ENCODE measurements at places on chromosomes 2 and 18. TPM values are rescaled to one million over a fixed set of nuclear protein-coding genes. Genes with fewer than 3 reads are reported as not detected.

LIPG gene
- total RNA-seq = 39.0 TPM

MARCHF4 gene
- total RNA-seq = 0.37 TPM

ELOA2 gene
- not detected for total RNA-seq

SCG2 gene
- total RNA-seq = 2.7 TPM

DLX1 gene
- total RNA-seq = not detected

CPO gene
- total RNA-seq = not detected

PJVK gene
- 1.1 TPM for total RNA-seq

ACVR2A gene
- total RNA-seq = 22.2 TPM

TRIM43 gene
- total RNA-seq = not detected

DNA sequence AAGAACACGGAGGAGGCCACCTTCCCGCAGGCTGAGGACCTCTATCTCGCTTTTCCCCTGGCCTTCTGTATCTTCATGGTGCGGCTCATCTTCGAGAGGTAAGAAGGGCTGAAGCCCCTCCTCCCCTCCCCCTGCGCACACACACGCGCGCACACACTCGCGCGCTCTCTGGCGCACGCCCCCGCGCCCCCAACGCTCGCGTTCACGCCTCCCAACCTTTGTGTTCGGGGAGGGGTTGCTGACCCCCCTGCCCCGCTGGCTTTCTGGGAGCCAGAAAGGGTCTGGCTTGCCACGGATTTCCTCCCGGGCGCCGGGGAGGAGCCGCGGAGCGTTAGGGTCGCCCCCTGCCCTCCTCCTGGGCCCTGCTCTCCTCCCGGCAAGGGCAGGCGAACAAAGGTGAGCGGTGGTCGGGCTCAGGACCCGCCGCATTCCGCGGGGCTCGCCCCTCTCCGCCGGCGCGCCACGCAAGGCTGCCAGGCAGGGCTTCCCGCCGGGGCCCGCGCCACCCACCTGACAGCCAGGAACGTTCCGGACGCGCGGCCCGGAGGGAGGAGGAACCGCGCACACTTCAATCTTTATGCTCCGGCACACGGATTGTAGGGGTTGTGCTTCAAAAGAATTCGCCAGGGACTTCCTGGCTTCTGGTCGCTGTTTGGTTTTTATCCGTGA is 583 bp downstream of the CERS6 start:
- peak; percentile 64 for DNase-seq

GRCh38 chr2:241956521-241957110 is 87.1 kb downstream of the RTP5 start:
- DNase-seq = no peak

DNA sequence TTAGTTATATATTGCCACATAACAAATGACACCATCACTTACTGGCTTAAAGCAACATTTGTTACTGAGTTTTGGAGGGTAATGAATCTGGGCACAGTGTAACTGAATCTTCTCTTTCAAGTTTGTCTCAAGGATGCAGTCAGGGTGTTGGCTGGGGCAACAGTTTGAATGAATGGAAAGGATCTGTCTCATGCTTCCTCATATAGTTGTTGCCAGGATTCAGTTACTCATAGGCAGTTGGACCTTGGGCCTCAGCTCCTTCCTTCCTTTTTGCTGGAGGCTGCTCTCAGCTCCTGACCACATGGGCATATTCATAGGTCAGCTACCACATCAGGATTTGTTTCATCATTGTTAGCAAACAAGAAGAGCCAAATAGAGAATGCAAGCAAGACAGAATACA is 466.1 kb upstream of the MC4R start:
- no peak for DNase-seq

- no peak for DNase-seq
Measured at GRCh38 chr2:97969081-97970067, 26.4 kb downstream of the TMEM131 start.

GRCh38 chr2:112138159-112139032 is at the start of gene FBLN7:
TSS of gene FBLN7 (plus strand) at chr2:112138385. CDS start at chr2:112138656, 271 bp downstream.
- DNase-seq = no peak

GRCh38 chr18:79379251-79379905 is 16.4 kb upstream of the NFATC1 start:
- no peak for DNase-seq

- DNase-seq = no peak
Measured at GRCh38 chr2:217165547-217165946, 305.7 kb upstream of the TNP1 start.

DNA sequence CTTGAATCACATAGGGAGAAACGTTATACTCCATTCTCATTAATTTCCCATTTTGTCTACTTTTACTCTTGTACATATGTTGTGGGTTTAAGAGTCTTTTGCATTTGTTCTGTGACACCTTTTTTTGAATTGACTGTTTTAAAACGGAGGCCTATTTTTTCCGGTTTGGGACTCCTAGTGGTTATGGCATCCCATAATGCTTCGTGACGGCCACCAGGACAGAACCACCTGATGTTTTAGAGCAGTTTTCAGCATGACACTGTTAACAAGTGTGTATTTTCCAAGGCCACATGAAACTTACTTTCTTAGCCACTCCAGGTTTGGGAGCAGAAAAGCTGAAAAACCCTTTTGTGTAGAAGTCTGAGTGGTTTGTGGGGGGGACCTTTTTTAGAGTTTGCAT is 8.4 kb downstream of the SOX11 start:
- no peak for DNase-seq
